Stimulated activated CD4-positive, alpha-beta T cell treated with anti-CD3 and anti-CD28 coated beads, TNF-alpha, amount 100 ng/mL, for 4 hours (primary cell): ENCODE measurements at places on chromosomes 11 and 22.

DNA sequence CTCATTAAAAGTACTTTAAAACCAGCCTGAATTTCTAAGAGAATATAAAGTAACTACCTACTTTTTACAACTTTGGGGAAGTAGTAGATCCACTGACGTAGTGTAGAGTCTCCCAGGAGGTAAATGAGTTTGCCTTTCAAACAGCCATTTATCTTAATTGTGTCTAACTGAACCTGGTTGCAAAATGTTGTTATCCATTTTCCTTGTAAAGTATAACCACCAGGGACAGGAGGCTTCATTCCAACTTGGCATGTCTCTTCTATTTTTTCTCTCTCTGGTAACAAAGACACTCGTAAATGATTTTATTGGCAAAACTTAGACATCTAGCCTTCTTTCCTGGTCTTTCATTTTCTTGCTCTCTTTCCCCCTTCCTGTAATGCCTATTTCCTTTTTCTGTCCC, 36.9 kb downstream of the NXPE1 start:
- no peak for DNase-seq

DNA sequence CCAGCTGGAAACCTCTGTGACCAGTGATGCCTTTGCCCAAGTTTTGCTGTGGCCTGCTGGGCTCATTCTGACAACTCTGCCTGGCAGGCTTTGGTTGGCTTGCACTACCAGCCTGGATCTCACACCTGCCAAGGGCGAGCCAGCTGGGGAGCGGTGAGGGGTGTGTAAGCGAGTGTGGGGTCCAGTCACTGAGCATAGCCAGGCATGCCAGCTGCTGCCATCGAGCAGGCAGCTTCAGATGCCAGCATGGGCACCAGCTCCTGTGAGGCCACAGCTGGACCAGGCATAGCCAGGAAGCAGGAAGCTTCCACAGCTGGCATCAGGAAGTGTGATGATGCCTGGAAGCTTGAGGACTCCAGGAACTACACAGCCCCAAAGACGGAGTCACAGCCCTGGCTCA, 1674.6 kb downstream of the LRRC4C start:
- no peak for DNase-seq

DNA sequence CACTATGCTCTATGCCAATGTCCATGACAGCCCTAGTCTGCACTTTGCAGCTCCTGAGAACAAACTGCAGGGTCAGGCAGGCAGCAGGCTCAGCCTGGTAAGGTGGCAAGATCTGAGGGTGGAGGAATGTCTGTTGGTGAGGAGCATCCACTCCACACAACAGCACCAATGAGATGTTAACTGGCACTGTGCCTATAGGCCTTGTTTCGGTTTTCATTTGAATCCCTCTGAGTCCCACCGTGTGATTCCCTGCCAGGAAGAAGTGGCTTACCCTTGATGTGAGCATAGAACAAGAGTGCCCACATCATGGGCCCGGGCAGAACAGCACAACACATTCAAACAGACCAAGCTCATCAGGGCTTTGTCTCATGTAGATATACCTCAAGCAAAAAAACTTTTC, 44.1 kb upstream of the CHRM4 start:
- DNase-seq: no peak

- no peak for DNase-seq
These were observed 19.0 kb upstream of the RASD2 start for GRCh38 chr22:35521358-35522224.

GRCh38 chr11:34629711-34630110, 8.8 kb downstream of the EHF start:
- no peak for DNase-seq

DNA sequence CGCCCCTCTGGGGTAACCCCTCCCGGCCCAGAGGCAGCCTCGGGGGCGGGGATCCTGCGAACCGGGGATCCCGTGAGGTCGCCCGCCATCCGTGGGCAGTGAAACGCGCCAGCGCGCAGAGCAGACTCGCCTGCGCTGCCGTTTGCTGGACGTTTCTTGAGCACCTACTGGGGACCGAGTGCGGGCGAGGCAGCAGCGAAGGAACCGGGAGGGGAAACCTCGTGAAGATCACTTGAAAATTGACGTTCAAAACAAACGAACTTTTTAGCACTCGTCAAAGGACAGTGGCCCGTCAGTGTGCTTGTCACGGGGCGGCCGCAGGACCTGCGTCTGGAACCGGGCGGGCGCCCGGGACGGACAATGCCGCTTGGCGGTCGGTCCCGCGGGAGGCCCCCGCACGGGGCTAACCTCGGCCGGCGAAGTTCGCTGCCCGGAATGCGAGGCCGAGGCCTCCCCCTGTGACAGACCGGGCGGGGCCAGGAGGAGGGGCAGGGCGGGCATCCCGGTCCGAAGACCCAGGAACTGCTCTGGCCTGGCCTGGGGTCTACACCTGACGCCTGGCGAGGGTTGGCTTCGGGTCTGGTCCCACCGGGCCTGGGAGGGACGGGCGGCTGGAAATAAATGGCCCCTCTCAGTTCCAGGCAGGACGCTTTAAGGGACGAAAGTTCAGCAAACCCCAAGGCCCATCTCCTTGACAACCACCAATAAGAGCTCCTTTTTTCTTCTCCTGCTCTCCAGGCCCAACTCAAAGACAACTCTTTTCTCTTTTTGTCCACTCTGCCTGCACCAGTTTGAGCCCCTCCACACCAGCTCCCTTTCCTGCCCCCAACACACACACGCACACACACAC, 723 bp upstream of the SCUBE1 start:
- no peak for DNase-seq

- no peak for DNase-seq
These were observed 3.1 kb downstream of the GAB2 start for GRCh38 chr11:78414321-78415051.

DNA sequence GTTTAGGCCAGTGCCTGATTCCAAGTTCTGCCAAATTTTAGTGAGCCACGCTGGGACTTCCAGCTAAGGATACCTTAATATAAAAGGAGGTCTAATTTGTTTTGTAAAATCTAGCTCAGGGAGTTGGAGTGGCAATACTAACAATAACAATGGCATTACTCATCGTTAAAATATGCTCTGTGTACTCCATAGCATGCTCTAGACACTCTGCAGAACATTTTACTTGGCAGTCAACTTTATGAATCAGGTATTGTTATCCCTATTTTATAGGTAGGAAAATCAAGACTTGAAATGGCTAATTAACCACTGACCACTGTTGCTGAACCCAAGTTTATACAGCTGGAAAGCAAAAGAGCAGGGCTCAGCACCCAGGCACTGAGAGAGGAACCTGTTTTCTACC, 485.0 kb upstream of the KIRREL3 start:
- no peak for DNase-seq

DNA sequence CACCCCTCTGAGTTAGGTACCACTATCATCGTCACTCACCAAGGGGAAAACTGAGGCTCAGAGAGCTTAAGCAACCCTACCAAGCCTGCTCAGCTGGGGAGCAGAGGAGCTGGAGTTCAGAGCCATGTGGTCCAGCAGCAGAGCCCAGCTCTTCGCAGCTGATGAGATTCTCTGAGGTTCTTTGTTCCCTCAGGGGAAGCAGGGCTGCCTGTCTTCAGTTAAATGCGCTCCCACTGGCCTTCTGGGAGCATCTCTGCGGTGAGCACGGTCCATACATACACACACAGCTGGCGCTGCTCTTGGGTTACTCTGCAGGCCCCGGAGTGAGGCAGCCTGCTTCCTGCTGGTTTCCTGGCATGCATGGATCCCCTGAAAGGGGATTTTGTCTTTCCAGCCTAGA, 5.2 kb upstream of the PTGDR2 start:
- no peak for DNase-seq

- no peak for DNase-seq
These were observed 23.8 kb downstream of the CD44 start for GRCh38 chr11:35162745-35163144.

DNA sequence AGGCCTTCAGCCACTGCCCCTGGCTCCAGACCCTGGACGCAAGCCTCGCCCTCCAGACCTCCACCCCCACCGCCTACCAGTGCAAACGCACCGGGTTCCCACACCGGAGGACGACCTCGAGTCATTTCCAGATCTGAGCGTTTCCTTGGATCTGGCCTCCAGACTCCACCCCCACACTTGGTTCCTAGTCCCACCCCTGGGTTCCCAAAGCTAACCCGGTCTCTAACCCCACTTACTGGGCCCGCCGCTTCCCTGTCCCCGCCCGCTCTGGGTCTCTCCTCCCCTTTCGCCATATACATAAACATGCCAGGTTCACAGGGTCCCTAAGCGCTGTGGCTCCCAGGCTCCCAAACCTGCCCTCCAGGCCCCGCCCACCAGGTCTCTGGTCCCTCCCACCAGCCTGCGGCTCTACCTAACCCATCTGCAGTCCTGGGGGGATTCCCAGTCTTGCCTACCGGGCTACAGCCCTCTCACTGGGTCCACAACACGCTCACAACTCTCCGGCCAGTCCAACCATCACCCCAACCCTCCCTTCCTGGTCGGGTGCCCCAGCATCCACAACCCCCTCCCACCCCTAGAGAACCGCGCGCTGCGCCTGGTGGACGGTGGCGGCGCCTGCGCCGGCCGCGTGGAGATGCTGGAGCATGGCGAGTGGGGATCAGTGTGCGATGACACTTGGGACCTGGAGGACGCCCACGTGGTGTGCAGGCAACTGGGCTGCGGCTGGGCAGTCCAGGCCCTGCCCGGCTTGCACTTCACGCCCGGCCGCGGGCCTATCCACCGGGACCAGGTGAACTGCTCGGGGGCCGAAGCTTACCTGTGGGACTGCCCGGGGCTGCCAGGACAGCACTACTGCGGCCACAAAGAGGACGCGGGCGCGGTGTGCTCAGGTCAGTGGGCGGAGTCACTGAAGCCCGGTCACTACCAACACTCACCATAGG, 36.7 kb downstream of the CD6 start:
- DNase-seq: no peak

DNA sequence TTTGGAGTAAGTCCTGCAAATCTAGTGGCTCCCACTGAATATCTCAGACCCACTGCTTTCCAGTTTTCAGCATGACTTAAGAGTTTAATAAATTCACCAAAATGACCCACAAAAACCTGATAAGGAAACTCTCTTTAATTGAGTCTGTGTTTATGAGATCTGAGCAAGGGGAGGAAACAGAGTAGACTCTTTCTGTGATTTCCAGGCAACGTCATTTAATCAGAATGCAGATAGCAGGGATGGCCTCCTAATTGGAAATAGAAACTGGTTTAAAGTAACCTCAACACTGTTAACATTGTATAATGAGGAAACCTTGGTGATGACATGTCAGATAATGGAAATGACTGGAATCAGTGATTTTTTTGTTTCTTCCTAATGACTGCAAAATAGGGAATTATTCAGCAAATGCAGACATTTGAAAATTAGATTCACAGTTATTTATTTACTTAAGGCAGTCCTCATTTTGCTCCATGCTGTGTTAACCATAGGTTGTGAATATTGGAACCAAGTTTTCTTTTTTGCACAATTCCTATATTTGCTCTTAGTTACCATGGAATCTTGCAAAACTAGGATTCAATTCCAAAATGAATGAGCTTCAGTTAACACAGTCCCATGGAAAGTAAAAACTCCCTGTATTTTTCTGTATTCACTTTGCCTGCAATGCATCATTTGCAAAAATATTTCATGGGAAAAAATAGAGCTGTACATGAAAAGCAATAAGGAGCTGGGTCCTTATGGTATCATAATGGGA, 1324.5 kb downstream of the LRRC4C start:
- DNase-seq: no peak

- peak; percentile 9 for DNase-seq
These were observed 875 bp upstream of the STT3A start for GRCh38 chr11:125591649-125592304.

DNA sequence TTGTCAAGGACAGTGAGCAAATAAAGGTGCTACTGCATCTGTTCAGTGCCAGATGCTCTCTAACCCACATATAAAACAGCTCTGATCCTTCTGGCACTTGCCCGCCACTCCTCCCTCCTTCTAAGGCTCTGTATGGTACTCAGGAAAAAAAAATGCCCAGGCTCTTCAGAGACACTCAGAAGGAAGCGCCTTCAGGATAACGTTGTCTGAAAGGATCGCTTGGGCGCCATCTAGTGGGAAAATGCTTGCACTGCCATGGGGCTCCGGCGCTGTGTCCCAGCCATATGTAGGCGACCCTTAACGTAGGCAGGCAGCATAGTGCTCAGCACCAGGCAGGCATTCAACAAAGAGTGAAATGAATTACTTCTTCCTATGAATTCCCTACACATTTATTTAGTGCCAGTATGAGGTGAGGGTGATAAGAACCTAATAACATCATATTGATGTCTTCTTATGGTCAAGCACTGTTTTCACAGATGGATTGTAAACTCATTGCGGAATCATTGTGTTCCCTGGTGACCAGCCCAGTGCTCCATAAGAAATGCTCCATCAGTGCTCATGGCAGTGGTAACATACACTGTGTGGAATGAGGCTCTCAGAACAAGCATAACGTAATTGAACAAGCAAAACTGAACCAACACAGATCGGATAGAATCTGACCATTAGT, 39.6 kb downstream of the PAMR1 start:
- DNase-seq: peak; percentile 60

GRCh38 chr11:20031155-20032001, 128.9 kb downstream of the DBX1 start:
- DNase-seq: no peak

GRCh38 chr11:29352273-29352795, 664.5 kb downstream of the KCNA4 start:
- no peak for DNase-seq

GRCh38 chr22:33326540-33327295, 268.5 kb upstream of the SYN3 start:
- DNase-seq: no peak

DNA sequence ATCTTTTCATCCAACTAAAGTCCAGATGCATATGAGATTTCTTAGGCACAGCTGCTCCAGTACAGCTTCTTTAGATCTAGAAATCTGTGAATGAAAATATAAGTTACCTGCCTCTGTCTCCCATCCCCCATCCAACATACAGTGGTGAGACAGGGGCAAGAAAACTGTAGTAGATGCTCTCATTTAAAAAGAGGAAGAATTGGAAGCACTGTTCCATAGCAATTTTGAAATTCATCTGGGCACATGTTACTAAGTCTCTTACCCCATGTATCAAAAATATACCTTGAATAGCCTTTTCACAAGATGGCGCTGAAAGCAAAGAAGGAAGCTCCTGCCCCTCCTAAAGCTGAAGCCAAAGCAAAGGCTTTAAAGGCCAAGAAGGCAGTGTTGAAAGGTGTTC, 37.8 kb downstream of the HSD17B12 start:
- no peak for DNase-seq

DNA sequence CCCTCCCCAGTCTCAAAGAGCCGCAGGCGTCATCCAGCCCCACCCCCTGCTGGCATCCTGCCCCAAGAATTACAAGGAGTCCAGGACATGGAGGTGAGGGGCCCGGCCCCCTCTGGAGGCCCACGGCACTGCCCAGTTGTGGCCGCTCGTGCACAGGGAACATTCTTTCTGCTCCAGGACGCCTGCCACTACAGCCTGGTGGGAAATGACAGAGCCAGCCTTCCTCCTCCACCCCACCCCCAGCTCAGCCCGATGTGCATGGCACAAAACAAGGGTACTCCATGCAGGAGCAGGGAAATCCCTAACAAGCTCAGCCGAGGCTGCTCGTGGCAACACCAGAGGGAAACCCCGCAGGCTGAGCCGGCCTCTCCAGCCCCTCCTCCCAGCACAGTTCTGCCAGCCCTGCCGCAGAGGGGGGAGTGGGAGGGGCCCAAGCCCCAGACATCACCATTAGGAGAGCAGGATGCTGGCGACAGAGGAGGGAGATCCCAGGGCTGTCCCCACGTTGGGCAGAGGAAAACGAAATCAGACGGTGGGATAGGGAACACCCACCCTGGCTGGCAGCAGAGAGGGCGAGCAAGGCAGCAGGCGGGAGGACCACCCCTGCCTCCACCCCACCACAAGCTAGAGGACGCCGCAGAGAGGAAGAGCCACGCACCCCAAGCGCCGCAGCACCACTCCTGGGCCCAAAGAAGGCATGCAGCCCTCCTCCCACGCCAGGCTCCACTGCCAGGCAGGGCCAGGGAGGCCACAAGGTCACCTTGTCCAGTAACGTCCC, 10.0 kb downstream of the IGSF9B start:
- DNase-seq: no peak
